CD4-positive, alpha-beta T cell treated with Interleukin-4 for 4 hours (primary cell): ENCODE measurements at places on chromosomes 16 and 17.

DNA sequence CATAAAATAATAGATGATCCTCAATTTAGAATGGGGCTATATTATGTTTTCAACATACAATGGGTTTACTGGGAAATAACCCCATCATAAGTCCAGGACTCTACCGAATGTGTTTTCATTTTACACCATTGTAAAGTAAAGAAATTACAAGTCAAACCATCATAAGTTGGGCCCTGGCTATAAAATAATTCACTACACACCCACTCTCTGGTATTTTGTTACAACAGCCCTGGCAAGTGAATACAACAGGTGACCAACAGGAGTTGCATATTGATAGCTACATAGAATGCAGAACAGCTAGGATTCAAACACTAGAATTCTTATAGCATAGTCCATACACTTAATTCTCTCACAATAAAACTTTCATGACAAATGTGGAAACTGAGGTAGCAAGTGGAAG is 673.0 kb upstream of the CA10 start:
- no peak for DNase-seq

GRCh38 chr16:57693550-57693949 is 1.1 kb upstream of the DRC7 start:
- no peak for DNase-seq

GRCh38 chr17:50177983-50178834 is 12.4 kb downstream of the SGCA start:
- DNase-seq, result peak; percentile 46

- no peak for DNase-seq
Measured at GRCh38 chr16:29842732-29843346, 20.2 kb downstream of the CDIPT start.

- DNase-seq, result no peak
Measured at GRCh38 chr17:6543079-6544010, 13.0 kb downstream of the PITPNM3 start.

- DNase-seq, result no peak
Measured at GRCh38 chr17:70225276-70225675, 55.9 kb downstream of the KCNJ2 start.

DNA sequence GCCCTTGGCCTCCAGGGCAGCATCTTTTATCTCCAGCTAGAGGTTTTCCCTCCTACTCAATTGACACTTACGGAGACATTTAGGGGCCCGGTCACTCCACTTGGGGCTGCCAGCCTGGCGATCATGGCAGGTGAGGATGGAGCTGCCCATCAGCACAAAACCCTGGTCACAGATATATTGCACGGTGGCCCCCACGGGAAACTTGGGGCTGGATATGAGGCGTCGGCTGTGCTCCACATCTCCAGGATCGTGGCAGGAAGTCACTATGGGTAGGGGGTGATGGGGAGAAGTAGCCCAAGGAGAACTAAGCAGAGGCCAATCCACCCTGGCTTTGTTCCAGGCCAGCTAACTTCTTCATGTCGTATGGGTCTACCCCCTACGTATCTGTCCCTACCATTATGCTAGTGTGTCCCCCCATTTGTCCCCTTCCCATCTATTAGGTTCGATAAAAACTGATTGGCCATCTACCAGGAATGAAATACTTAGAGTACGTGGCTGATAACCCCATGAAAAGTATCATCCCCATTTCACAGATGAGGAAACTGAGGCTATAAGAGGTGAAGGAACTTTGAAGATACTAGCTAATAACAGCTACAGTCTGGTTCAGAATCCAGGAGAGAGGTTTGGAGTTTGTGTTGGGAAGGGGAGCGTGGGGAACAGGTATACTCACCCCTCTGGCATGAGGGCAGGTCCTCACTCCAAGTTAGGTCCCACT is 6.1 kb upstream of the PHF12 start:
- DNase-seq, result no peak

- no peak for DNase-seq
Measured at GRCh38 chr16:87671715-87672270, 69.5 kb downstream of the JPH3 start.

DNA sequence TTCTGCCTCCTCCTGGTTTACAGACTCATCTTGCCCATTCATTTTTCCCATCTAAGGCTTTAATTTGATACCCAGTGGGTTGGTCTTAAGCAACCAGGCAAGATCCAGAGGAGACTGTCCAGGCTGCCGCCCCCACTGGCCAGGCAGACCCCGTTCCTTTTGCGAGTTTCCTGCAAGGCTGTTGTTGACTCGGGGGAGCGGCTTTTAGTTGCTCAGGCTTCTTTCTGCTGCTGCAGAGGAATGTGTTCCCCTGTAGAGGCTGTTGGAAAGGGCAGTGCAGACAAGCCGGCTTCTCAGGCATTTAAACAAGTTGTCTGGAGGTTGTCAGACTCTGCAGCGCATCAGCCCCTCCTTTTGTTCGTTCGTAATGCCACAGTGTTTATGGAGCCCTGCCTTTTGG is 231.2 kb downstream of the PRKCA start:
- DNase-seq, result no peak

DNA sequence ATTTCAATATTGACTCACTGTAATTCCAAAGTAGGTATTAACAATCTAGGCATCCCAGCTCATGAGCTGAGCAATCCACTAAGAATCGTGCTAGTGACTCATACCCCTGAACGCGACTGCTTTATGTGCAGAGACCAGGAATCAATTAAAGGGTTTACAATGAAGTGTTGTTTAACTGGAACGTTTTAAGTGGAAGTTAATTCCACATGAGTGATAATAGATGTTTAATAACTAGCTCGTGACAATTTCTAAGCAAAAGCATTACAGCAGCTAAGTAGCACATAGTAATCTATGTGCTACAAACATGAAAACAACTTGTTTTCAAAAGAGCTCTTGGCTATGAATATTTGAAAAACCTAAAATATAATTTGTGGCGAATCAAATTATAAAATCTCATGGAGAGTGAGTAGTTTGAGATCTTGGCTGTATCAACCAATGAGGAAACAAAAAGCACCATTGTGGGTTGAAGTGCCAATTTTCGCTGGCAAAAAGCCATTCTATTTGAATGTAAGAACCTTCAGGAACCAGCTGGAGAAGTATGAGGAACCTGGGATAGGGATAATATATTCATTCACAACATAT is 9.4 kb downstream of the GJC1 start:
- DNase-seq, result no peak

- no peak for DNase-seq
Measured at GRCh38 chr17:64278614-64279013, 15.6 kb upstream of the TEX2 start.

GRCh38 chr17:7177954-7178477 is 1.2 kb downstream of the ASGR1 start:
- DNase-seq, result no peak

GRCh38 chr16:86921289-86921688 is 342.9 kb downstream of the FOXL1 start:
- DNase-seq, result no peak

DNA sequence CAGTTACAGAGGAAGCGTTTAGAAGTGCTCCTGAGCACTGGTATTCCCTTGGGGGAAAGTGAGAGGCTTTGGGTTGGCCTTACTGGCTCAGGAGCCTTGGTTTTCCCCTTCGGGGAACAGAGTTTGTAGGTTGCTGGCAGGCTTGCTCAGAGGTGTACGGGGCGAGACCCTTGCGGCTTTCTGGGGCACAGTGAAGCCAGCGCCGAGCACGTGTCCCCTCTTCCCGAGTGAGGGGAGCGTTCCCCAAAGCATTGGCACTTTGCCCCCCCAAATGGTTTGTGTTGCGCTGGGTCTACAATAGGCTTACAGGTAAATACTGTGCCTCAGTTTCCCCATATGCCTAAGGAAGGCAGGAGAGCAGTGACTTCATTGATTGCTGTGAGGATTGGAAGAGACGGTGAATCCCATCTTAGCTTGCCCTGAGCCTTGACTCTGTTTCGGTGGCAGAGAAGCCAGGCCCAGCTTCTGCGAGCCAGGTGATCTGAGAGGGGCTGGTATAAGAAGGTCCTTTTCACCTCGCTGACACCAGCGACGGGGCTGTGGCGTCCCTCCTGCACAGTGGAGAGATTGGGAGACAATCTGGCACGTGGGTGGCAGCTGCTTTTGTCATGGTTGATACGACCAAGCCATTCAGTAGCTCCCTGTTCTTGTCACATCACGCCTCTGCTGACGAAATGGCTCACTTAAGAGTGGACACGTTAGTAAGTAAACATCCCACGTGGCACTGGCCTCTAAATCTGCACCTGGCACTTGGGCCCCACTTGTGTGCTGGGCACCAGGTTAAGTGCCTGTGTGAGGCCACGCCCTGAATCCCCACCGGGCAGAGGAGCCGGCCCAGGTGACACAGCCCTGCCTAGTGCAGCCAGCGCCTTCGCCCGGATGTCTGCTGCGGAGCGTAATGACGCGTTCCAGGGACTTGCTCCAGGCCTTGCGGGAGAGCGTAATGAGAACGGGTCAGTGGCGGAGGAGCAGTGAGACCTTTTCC is 55.0 kb downstream of the MEAK7 start:
- no peak for DNase-seq

DNA sequence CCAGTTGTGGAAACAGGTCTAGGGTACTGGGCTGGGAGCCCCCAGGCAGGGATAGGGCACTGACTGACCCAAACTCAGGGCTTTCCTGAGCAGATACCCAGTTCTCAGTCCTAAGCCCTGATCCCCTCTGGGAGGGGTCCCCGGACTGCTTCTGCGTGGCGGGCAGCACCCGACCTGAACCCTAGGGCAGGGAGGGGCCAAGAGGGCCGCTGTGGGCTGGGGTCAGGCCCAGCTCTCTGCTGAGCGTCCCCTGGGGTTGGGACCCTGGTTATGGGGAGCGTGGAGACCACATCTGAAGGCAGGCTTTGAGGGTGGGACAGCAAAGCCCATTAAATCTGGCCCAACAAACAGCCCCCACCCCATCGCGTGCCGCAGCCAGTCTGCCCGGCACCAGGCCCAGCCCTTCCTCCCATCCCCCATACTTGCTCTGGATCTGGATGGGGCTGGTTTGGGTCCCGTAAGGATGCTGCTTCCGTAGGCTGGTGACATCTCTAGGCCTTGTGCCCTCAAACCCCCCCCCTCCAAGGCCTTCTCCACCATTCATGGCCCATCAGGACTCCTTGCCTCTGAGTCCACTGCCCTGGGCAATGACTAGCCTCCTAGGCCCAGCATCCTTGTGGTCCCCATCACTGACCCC is 691 bp upstream of the FAM83G start:
- DNase-seq, result no peak

DNA sequence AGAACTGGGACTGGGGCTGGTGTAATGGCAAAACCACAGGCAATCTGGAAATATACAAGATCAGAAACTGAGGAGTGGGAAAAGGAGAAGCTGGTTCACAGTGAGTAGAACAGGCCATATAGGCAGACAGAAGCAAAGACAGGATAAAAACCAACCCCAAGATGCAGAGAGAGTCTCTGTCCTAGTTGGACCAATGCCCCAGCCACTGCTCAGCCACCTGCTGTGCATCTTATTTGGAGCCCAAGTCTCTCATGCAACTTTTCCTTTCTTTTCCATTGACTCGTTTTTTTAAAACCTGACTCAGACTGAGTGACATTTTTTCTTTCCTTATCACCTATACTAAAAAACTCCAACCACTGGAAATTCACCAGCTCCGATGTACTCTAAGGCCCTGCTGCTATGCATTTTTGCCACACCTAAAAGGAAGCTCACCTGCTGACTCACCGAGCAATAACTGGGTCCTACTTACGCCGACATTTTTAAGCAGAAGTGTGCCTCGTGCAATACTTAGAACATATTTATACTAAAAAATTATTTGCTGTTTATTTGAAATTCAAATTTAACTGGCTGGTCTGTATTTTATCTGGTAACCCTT is 100.8 kb upstream of the XYLT1 start:
- no peak for DNase-seq

- DNase-seq, result no peak
Measured at GRCh38 chr16:1764971-1765370, 6.4 kb downstream of the NME3 start.

DNA sequence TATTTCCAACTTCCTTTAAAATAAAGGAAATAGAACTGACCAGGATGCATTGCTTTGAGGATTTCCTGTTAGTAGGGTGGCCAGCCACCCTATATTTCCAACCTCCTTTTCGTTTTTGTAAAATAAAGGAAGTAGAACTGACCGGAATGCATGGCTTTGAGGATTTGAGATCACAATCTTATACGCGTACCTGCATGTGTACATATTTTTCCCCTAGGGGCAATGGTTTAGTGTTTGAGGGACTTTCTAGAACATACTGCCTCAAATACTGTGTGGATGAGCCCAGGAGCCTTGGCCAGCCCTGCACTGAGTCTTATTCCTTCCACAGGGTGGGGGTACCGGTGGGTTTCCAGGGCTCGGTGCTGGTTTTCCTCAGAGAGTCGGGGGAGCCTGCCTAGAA is 25.6 kb downstream of the MAPK8IP3 start:
- no peak for DNase-seq

GRCh38 chr17:48725288-48726064 is 2.5 kb downstream of the PRAC2 start:
- DNase-seq, result no peak

DNA sequence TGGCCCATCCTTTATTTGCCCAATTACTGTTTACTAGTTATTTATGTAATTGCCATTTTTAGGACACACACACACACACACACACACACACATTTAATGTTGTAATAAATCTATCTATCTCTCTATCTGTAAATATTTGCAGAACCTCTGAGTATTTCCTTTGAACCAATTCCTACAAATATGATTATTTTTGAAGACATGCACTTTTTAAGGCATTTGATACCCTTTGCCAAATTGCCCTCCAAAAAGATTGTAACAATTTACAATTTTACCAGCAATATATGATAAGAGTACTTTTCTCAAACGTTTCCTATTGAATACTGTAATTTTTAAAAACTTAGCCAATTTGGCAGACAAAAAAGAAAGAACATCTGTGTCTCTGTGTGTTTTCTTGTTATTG is 143.8 kb upstream of the FOXF1 start:
- DNase-seq, result no peak

DNA sequence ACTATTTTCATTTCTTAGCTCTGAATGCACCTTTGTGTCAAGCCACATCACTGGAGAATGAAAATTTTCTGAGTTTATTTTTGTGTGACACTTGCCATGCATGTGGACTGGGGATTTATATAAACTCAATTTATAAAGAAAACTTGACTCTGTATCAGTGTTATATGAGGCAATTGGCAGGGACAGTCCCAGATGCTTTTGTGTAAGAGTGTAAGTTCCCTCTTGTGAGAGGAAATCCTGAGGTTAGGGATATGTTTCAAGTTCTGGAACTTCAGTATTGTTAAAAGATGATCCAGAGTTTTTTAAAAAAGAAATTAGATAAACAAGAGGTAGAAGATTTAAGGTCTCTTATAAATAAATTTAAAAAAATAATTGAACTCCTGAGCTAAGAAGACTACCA is 10.9 kb upstream of the CCL8 start:
- no peak for DNase-seq
